Stimulated activated CD4-positive, alpha-beta T cell treated with anti-CD3 and anti-CD28 coated beads, Interleukin-1b, Interleukin-23, amount 100 ng/mL, for 4 hours (primary cell): ENCODE measurements at places on chromosomes 3 and 15.

DNA sequence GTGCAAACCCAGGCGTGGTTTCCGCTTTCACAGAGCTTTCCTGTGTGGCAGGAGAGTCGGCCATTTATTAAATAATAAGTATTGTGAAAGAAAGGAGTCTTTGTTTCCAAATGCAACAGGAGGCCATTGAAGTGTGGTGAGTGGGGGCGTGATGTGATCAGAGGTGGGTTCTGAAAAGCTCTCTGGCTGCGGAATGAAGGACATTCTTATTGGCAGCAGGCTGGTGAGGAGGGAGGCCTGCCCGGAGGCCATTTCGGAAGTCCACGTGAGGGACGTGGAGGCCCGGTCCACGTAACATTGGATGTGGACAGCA is 11.1 kb downstream of the ARNT2 start:
- no peak for DNase-seq

DNA sequence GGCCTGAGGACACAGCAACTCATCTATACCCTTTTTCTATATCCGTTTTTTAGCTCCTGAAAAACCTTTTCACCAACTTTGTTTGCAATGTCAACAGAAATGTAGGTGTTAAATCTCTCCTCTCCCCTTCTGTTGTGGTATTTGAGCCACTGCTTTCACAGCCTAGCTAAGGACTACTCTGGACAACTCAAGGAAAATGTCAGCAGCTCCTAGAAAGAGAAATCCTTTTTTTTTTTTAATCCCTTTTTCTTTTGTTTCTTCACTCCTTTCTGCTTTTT is 176.6 kb downstream of the KLHL25 start:
- DNase-seq = no peak

DNA sequence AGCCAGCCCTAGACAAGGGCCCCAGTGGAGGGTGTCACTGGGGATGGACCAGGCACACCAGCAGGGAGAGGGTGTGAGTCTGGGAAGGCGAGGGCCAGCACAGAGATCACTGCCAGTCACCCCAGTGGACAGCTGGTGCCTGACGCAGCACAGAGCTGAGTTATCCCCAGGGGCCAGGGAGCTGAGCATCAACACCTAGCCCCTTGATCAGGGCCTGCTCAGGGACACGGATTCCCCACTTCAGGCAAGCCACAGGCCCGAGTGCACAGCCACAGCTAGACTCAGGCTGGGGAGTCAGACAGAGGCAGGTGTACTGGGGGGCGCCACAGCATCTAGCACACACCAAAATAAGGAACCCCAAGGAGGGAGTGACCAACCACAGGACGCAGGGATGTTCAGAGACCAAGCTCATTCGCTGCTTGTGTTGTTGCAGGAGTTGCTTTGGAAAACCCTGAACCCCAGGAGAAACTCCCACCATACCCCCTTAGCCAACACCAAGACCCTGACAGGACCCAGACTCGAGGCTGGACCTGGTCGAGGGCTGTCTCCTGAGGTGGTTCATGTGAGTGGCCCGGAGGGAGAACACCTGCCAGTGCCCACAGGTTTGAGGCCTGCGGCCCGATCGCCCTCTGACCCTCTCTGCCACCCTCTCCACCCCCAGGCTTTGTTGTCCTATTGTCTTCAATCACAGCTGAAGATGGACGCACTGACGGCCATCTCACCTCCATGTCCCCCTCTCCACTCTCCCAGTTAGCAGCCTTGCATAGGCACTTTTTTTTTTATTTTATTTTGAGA is 146.8 kb downstream of the TPRA1 start:
- no peak for DNase-seq

DNA sequence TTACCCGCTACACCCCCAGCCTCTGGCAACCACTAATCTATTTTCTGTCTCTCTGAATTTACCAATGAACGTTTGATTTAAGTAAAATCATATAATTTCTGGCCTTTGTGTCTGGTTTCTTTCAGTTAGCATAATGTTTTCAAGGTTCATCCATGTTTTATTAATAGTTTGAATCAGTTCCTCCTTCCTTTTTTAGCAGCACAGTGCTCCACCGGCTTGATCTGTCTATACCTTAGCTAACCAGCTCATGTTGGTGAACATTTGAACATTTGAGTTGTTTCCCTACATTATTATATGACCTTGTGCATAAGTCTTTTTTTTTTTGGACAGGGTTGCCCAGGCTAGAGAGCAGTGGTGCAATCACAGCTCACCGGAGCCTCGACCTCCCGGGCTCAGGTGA is 33.3 kb downstream of the PDE8A start:
- no peak for DNase-seq

- DNase-seq = no peak
These were observed 152.2 kb downstream of the ALCAM start for GRCh38 chr3:105518806-105519418.
